Activated T-helper 17 cell treated with anti-CD3 and anti-CD28 coated beads, Interleukin-2, amount 50 U/mL, for 72 hours (primary cell): ENCODE measurements at places on chromosomes 7 and 10.

DNA sequence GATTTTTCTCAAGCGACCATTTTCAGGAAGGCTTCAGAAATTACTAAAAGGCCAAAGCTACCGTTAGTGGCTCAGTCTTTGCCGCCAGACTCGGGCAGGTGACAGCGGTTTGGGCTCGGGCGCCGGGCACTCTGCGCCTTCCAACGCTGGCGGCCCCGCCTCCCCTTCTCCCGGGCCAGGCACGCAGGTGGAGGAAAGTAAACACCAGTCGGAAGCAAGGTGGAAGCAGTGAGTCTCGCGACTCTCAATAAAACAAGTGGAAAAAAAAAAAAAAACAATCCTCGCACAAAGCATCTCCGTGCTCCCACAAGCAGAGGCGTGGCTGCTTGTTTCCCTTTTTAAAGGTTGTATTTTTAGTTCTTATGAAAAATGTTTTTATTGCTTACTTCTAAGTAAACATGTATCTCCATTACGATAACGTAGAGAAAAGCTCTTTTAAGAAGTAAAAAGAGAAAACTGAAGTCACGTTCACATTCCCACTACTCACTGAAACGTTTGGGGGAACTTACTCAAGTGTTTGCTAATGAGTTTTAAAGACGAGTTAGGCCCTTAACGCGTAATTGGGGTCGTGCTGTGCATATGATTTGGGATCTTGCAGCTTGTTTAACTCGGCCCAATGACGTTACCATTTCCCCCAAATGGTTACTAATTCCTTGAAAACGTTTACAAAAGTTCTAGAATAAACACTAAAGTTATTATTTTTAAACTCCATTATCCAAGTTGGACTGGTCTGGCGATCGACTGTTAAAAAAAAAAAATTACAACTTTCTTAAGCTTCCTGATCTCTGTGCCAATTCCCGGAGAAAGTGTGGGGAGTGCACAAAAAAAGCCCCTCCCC, 864 bp downstream of the CDCA7L start:
- H3K27ac ChIP-seq: peak overlapping the region; percentile 90
- H3K4me1 ChIP-seq: peaks cover 3% of the 10 kb centered on the region
- peaks cover 18% of the 10 kb centered on the region for H3K36me3 ChIP-seq

GRCh38 chr10:6612371-6612770, 32.3 kb upstream of the PRKCQ start:
- peak overlapping the region; percentile 58 for H3K27ac ChIP-seq
- peak; percentile 72 for ATAC-seq
- peaks cover 10% of the 10 kb centered on the region for H3K36me3 ChIP-seq
- no peaks in the 10 kb centered on the region for H3K27me3 ChIP-seq
- H3K4me3 ChIP-seq: peak overlapping the region; percentile 38

GRCh38 chr10:75016325-75016724, 95.1 kb upstream of the SAMD8 start:
- no peaks in the 10 kb centered on the region for H3K27me3 ChIP-seq
- peak overlapping the region; percentile 65 for H3K27ac ChIP-seq
- no peak for ATAC-seq
- H3K36me3 ChIP-seq: peaks cover 20% of the 10 kb centered on the region
- H3K4me3 ChIP-seq: no peak overlapping the region

DNA sequence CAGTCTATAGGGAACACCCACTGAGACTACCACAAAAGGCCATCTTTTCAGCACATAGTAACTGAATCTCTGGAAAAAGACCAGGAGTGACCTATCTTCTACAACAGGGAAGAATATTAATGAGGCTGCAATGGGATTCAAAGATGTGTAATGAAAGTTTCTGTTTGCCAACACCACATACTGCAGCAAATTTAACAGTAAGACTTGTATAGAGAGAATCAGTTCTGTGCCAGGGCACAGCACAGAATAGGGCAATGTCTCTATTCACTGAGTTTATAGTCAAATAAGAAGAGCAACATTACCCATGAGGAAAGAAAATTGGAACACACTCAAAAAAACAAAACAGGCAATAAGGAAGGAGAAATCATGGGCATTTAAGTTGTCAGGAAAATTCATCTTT, 91.4 kb upstream of the PTN start:
- H3K27ac ChIP-seq: no peak overlapping the region
- no peaks in the 10 kb centered on the region for H3K4me1 ChIP-seq
- no peak overlapping the region for H3K4me3 ChIP-seq
- peaks cover 4% of the 10 kb centered on the region for H3K27me3 ChIP-seq
- no peak for ATAC-seq

DNA sequence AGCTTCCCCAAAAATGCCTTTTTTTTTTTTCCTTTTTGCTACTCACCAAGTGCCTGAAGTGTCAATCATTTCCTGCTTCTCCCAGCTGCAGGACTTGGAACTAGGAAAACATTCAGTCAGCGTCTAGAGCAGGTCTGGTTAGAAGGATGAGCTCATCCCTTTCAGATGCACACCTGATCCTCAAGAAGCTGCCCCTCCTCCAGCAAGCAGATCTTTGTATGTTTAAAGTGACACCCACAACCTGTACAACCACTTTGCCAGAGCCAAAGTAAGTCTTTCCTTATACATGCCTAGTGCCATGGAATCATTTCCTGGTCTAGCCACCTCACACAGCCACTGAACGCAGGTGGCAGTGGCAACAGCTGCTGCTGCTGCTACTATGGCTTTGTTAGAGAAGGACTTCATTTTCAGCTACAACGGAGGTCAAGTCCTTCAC, 10.4 kb upstream of the USP54 start:
- peaks cover 3% of the 10 kb centered on the region for H3K4me1 ChIP-seq
- H3K36me3 ChIP-seq: no peaks in the 10 kb centered on the region
- H3K27ac ChIP-seq: no peak overlapping the region
- no peaks in the 10 kb centered on the region for H3K27me3 ChIP-seq
- no peak overlapping the region for H3K4me3 ChIP-seq
- ATAC-seq: no peak

GRCh38 chr7:988426-988911, 5.5 kb downstream of the CYP2W1 start:
- ATAC-seq: no peak
- no peak overlapping the region for H3K27ac ChIP-seq
- H3K27me3 ChIP-seq: peaks cover 3% of the 10 kb centered on the region
- no peaks in the 10 kb centered on the region for H3K36me3 ChIP-seq

DNA sequence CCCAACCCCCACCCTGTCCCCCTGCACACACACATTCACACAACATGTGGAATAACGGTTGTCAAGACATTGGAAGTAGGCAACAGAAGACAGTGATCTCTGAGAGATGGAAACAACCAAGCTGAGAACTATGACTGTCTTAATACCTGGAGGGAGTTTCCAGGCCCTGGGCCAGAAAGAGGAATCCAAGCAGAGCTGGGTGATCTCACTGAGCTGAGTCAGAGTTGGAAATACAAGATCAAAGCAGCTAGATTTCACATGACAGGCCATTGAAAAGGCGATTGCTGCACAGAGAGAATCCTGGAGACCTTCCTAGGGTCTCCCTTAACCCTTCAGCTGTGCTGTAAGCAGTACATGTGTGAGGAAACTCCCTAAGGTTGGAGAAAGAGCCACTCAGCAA, 165.8 kb upstream of the PRSS1 start:
- no peaks in the 10 kb centered on the region for H3K36me3 ChIP-seq
- H3K27ac ChIP-seq: peak overlapping the region; percentile 12
- no peaks in the 10 kb centered on the region for H3K27me3 ChIP-seq
- ATAC-seq: peak; percentile 86

DNA sequence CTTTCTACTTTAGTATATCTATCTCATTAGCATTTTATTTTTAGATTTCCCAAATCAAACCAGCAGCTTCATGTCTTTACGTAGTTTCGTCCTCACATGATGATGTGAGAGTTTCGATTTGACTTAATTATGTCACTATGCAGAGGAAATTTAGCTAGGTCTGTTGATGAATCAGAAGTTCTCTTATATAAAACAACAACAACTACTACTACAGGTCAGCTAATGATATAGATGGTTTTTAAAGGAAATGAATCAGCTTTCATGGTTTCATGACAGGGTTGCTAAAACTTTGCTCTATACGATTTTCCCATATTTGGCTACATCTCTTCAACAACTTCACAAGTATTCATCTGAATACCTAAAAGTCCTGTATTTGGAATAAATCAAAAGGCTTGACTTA, 28.6 kb downstream of the JAZF1 start:
- peak; percentile 66 for ATAC-seq
- peak overlapping the region; percentile 87 for H3K27ac ChIP-seq
- no peaks in the 10 kb centered on the region for H3K27me3 ChIP-seq
- H3K36me3 ChIP-seq: peaks cover 6% of the 10 kb centered on the region

GRCh38 chr10:129099486-129099885, 367.6 kb upstream of the MGMT start:
- H3K36me3 ChIP-seq: no peaks in the 10 kb centered on the region
- no peak for ATAC-seq
- no peak overlapping the region for H3K4me3 ChIP-seq
- H3K27ac ChIP-seq: no peak overlapping the region
- H3K27me3 ChIP-seq: no peaks in the 10 kb centered on the region

DNA sequence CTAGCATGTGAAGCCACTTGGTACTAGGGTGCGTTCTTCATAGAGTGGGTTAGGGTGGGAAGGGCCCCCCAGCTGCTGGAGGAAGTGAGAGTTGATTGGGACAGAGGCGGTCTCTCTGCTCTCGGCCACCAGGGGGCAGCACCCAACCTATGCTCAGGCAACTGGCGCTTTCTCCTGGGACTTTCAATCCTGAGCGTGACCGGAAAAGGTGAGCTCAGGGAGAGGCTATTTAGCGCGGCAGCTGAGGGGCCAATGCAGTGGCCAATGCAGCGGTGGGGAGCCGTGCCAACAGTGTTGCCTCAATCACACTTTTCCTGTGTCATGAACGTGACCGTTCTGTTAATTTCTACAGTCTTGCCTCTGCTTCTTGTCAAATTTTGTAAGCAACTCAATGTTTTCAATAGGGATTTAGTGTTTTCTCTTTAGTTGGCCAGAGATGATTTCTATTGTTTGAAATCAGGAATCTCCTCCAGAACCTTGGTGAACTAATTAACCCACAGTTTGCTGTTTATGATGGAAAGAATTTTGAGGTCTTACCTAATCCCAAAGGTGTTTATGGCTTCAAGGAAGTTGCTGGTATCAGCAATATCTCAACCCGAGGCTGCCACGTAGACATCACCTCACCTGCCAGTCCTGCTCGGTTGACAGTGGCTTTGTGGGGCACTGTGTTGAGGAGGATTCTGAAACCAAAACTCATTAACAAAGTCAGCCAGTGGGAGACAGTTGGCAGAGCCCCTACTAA, 67.9 kb upstream of the PDZD8 start:
- H3K36me3 ChIP-seq: no peaks in the 10 kb centered on the region
- no peaks in the 10 kb centered on the region for H3K4me1 ChIP-seq
- no peak overlapping the region for H3K4me3 ChIP-seq
- ATAC-seq: peak; percentile 50
- H3K27ac ChIP-seq: no peak overlapping the region

DNA sequence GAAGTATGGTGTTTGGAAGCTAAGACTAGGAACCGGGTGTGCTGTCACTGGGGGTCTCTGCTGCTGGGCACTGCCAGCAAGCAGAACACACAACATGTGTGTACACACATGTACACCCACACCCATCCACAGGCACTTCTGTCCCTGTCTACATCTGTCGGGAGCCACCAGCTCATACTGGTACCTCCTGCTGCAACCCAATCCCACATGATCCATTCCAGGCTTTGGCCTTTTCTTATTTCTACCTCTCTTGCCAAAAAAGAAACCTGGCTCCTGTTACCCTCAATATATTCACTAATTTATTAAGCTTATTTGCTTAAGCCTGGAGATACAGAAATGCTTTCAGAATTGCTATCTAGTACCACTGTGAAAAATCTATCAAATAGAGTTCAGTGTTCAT, 246.0 kb downstream of the DIP2C start:
- no peak for ATAC-seq
- no peaks in the 10 kb centered on the region for H3K36me3 ChIP-seq
- peaks cover 22% of the 10 kb centered on the region for H3K4me1 ChIP-seq
- no peak overlapping the region for H3K4me3 ChIP-seq

DNA sequence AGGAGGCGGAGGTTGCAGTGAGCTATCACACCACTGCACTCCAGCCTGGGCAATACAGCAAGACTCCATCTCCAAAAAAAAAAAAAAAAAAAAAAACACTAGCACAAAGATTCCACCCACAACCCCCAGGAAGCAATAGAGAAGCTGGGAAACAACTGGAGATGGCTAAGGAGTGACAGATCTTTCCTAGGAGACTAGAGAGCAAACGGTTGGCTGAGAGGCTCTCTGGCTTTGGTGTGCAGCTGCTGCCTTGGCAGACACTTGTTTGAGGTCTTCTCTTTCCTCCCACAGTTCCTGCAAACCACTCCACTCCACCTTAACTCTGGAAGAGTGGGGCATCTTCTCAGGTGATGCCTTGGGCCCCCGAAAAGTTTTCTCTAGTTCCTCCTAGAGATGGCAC, 78.5 kb upstream of the LANCL2 start:
- H3K4me3 ChIP-seq: no peak overlapping the region
- no peak overlapping the region for H3K27ac ChIP-seq
- H3K4me1 ChIP-seq: no peaks in the 10 kb centered on the region
- H3K27me3 ChIP-seq: no peaks in the 10 kb centered on the region
- ATAC-seq: no peak
- H3K36me3 ChIP-seq: no peaks in the 10 kb centered on the region

DNA sequence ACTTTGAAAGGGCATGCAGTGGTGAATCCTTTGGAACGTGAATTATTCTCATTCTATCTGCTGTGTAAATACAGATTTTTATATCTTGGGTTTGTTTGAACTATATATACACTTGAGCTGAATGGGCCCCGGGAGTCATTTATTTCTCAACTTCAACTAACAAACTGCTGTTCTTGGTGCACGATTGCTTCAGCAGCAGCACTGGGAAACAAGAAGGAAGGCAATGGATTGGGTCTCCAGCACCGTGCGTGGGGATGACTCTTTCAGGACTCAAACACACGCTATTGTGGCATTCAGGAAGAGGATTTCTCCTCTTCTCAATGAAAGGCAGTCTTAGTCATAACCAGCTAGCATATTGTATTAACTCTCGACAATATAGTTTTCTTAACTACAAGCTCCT, 226.0 kb upstream of the NFE2L3 start:
- peaks cover 44% of the 10 kb centered on the region for H3K27me3 ChIP-seq
- no peak for ATAC-seq

DNA sequence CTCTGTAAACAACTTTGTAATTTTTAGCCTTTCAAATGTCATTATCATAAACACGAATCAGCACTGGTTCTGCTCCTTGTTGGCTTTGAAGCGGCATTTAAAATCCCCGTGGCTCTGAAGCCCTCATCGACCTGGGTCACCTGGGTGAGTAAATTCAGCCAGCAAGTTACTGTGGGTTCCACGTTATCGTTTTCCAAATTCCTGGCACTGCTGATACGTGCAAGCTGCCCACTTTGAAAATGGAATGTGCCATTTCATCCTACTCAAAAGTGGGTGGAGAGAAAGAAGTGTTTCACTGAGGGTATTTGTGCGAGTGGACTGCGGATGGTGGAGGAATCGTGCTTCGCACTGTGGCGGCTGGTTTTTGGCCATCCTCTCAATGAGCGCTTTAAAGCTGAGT, 281.7 kb downstream of the KLF6 start:
- no peak overlapping the region for H3K4me3 ChIP-seq
- H3K27me3 ChIP-seq: peaks cover 4% of the 10 kb centered on the region

- no peak overlapping the region for H3K4me3 ChIP-seq
- no peaks in the 10 kb centered on the region for H3K4me1 ChIP-seq
- H3K36me3 ChIP-seq: no peaks in the 10 kb centered on the region
- peaks cover 4% of the 10 kb centered on the region for H3K27me3 ChIP-seq
- no peak overlapping the region for H3K27ac ChIP-seq
These were observed 97.4 kb downstream of the RAB18 start for GRCh38 chr10:27601503-27601902.
